ENCODE measurements at places on chromosomes 6 and 20.

DNA sequence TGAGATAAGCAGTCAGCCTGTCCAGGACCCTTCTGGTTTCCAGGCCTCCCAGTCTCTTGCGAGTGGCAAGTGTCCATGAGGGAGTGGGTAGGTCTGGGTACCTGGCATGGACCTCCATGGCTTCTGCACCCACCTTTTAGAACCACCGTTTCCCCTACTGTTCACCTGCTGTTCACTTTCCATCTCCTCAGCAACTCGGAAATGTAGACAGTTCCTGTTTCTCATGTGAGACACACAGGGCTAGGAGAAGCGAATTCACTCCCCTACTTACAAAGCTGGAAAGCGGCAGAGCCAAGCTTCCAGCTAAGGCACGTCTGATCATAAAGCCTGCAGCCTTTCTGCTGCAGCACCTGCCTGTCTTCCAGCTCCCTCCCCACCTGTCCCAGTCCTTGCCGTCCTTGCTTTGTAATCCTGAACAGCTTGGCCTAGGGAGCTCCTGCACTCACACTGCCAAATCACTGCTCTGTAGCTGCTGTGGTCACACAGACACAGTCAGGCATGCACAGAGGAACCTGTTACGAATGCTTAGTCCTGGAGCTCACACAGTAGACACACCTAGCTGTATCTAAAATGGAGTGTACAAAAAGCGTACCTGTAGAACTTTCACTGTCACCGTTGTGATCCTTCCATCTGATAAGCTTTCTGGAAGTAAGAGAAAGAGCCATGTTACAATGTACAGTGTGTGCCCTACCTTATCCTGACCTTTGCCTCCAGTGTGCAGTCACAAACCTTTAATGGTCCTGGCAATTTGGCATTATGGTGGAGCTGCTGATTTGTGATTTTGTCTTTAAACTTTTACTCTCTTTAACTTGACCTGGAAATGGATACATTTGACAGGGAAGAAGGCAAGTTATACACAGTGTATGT, 294.1 kb downstream of the NRN1 start:
- DNase-seq, result no peak

DNA sequence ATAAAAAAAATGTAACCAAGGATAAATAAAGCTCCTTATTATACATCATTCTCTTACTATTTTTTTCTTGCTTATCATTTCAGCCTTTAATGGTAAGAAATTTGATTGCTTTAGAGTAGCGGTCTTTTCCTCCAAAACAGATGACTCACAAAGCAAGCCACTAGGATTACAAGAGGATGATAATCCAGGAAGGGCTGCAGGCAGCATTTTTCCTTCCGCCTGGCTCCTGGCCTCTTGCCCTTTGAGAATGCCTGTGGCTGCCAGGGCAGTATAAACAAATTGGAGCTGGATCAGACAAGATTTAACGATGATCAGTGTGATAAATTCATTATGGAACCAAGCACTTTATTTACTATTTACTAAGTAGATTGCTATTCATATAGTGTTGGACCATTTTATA, 9.7 kb upstream of the FBXL4 start:
- DNase-seq, result no peak

DNA sequence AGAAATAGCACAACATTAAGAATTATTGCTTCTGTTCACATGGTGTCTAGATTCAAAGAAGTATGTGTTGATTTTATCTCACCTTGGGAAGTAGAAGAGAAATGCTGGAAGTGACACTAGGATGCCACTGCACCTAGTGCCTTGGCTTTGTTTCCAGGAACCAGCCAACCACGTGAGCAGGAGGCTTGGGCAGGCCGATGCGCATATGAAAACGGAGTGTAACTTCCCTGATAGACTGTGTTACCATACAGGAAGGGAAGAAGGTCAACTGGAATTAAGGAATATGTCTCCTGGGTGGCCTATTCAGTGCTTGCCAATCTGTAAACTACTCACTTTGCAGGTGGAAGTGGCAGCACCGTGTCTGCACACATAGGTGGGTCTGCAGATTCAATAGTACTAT, 28.1 kb downstream of the TUBB2B start:
- DNase-seq, result no peak

- no peak for DNase-seq
Measured at GRCh38 chr6:154986787-154987235, 8.3 kb upstream of the TIAM2 start.

- DNase-seq, result no peak
Measured at GRCh38 chr20:33830371-33830770, 19.2 kb downstream of the CHMP4B start.

- no peak for DNase-seq
Measured at GRCh38 chr20:37898233-37899104, 4.5 kb upstream of the VSTM2L start.

- DNase-seq, result no peak
Measured at GRCh38 chr6:99148111-99148510, 200.4 kb upstream of the FBXL4 start.

DNA sequence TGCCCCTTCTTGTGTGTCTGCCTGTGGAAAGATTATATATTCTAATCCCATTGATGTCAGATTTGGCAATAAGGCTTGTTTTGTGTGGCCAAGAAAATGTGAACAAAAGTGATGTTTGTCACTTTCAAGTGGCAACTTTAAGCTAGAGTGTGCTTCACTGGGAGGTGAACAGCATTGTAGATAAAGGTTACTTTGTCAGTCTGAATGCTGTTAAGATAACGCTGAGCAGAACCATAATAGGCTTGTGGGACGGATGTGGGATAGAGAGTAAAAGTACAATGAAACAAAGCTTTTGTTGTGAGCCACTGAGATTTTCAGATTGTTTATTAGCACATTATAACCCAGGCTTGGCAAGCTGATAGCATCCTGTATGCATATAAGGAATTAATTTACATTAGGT, 303.8 kb upstream of the MAN1A1 start:
- no peak for DNase-seq

GRCh38 chr6:74932232-74932888, 273.5 kb downstream of the COL12A1 start:
- no peak for DNase-seq

Measured in activated effector memory CD4-positive, alpha-beta T cell treated with anti-CD3 and anti-CD28 coated beads, Interleukin-2, amount 50 U/mL, for 16 hours (primary cell).